Activated CD8-positive, alpha-beta memory T cell treated with anti-CD3 and anti-CD28 coated beads for 48 hours (primary cell): ENCODE measurements at places on chromosomes 16 and 17.

GRCh38 chr17:381941-382643 lies 29.5 kb upstream of the RPH3AL start:
- DNase-seq = no peak

DNA sequence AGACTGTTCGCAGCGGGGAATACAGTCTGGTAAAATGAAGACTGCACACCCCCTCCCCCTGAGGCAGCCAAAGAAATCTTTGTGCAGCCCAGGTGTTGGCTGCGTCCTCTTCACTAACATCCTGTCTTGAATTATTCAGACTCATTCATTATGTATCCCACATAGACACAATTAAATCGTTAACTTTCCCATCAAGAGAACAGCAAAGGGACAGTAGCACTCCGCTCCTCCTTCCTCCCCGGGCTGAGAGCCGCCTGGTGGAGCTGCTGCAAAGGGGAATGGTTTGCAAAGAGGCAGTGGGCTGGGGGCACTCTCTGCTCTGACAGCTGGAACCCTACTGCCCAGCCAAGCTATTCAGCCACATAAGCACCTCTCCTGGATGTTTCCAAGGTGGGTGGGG lies 290.0 kb upstream of the SOX9 start:
- no peak for DNase-seq

GRCh38 chr17:77352996-77353395 lies 212.2 kb downstream of the SEC14L1 start:
- no peak for DNase-seq

DNA sequence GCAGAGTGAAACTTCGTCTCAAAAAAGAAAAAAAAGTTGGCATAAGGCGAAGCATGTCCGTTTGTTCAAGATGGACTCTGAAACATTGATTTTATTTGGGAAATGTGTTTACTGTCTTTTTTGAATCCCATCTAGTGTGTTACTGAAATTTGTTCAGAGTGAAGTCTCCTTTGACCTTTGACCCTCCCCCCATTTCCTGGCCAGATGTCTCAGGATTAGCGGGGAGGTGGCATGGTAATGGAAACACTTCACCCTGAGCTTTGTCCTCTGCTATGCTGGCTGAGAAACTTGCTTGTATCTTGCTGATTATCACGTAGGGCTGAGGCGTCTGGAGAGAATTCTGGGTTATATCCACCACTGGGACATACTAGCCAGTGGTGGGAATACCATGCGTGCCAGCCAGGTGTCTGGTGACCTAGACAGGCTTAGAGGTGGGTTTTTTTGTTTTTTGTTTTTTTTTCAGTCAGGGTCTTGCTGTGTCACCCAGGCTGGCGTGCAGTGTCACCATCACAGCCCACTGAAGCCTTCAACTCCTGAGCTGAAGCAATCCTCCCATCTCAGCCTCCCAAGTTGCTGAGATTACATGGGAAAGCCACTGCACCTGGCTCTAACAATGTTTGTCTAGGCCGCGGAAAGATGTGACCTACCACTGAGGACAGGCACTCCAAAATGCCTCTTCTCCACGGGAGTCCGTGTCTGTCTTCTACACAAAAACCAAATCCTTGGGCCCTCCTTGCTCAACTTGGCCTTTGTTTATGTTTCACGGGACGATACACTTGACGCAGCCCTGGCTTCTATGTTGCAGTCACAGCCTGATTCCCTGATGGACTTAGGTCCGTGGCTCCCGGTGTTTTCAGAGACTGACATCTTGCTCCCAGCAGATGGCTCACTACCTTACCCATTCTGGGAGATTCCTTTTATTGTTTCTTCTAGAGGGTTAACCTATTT lies 6.6 kb upstream of the GALK1 start:
- no peak for DNase-seq

DNA sequence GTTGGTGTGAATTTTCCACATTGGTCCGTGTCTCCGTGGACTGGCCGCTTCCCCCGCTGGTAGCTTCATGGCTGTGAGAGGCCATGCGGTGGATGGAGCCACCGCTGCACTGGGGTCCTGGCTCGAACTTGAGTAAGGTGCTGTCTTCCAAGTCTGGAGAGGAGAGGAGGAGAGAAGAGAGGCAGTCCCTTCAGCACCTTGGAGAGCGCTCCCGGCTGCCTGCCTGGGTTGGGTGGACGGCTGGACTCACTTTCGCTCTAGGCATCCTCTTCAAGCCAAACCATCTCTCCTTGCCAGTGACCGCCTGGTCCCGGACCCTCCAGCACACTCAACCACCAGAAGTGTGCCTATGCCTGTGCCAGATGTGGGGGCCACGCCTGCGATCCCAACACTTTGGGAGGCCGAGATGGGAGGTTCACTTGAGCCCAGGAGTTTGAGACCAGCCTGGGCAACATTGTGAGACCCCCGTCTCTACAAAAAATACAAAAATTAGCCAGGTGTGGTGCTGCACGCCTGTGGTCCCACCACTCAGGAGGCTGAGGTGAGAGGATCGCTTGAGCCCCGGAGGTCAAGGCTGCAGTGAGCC lies 6.2 kb downstream of the JPH3 start:
- no peak for DNase-seq

DNA sequence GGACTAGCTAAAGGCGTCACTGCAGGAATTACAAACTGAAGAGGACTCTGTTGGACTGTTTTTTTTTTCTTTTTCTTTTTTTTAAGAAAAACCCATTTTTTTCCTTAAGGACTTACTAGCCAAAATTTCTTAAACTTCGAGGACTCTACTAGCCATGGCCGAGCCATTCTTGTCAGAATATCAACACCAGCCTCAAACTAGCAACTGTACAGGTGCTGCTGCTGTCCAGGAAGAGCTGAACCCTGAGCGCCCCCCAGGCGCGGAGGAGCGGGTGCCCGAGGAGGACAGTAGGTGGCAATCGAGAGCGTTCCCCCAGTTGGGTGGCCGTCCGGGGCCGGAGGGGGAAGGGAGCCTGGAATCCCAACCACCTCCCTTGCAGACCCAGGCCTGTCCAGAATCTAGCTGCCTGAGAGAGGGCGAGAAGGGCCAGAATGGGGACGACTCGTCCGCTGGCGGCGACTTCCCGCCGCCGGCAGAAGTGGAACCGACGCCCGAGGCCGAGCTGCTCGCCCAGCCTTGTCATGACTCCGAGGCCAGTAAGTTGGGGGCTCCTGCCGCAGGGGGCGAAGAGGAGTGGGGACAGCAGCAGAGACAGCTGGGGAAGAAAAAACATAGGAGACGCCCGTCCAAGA lies 878 bp downstream of the HEXIM1 start:
- DNase-seq = peak; percentile 54

- no peak for DNase-seq
These were observed 5.9 kb downstream of the SLC5A11 start for GRCh38 chr16:24851700-24852099.

DNA sequence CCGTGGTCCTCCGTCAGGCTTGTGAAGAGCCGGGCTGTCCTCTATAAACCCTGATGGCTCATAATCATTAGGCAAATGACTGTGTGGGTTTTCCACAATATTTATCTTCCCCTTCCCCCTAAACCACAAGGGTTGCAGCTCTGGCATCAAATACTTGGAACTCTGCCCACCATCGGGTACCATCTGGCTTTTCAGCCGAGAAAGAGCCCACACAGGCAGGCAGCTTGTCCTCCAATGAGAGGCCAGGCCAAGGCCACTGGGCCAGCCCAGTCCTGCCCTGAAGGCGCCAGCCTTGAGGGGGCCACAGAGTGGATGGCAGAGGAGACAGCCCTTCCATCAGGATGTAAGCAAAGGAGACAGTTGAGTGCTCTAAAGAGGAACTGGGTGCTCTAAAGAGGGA lies 31.8 kb upstream of the NAT9 start:
- DNase-seq = no peak

- DNase-seq = peak; percentile 40
These were observed 652 bp upstream of the SLC25A19 start for GRCh38 chr17:75289832-75290337.

- no peak for DNase-seq
These were observed 14.2 kb downstream of the PLD6 start for GRCh38 chr17:17191961-17192381.

DNA sequence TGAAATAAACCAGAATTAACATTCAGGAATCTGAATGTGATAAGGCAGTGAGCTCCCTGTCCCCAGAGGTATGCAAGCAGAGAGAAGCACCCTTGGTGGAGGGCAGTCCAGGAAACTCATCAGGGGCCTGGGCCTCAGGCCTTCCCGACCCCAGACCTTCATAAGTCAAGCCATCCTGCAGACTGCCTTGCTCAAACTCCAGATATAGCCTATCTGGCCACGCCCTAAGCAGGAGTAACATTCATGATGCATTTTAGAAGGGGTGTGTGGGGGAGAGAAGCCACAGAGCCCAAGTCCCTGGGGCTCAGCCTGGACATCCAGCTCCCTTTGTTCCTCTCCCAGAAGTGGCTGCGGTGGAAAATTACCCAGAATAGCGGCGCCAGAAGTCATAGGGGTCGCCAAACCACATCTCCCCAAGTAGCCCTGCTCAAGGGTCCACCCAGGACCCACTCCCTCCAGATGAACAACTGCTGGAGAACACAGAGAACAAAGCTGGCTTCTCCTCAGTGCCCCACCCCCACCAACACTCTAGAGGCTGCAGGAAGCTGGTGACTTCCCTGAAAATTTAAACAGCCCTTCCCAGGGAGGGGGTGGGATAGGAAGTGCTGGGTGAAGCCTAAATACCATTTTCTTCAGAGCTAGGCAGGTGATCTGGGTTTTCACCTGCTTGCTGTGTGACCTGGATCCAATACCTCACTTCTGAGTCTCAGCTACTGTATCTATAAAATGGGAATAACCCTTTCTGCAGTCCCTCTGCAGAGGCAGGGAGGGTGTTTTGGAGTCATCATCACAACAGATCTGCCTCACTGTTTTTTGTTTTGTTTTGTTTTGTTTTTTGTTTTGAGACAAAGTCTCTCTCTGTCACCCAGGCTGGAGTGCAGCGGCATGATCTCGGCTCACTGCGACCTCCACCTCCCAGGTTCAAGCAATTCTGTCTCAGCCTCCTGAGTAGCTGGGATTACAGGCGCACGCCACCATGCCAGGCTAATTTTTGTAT lies 1.5 kb upstream of the SREBF1 start:
- DNase-seq = no peak
